ENCODE measurements at places on chromosomes 16 and 17.

DNA sequence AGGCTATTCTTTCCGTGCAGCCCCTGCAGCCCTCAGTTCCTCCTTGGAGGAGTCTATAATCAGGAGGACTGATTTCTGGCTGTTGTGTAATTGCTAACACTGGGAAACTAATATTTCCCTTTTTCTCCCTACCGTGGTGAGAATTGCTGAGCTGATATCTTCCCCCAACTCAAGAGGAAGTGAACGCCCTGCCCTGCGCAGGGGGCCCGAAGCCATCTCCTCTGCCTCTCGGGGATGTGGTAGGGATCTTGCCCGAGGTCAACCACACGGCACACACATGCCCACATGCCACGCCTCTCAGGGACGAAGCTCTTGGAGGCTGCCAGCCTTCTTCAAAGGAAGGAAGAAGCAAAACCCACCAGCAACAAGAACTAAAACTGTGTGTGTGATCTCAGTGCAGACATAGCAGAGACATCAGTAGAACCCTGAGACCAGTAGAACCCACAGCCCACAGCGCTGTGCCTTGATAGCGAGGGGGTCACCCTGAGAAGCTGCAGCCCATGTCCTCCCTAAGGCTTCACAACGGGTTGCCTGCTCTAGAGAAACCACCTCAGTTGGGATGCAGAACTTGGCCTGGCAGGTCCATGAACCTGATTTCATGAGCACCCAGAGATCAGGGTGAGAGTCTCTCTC lies 8.9 kb upstream of the ULK2 start:
- DNase-seq = no peak

- no peak for DNase-seq
These were observed 13.8 kb downstream of the C17orf50 start for GRCh38 chr17:35774499-35774898.

DNA sequence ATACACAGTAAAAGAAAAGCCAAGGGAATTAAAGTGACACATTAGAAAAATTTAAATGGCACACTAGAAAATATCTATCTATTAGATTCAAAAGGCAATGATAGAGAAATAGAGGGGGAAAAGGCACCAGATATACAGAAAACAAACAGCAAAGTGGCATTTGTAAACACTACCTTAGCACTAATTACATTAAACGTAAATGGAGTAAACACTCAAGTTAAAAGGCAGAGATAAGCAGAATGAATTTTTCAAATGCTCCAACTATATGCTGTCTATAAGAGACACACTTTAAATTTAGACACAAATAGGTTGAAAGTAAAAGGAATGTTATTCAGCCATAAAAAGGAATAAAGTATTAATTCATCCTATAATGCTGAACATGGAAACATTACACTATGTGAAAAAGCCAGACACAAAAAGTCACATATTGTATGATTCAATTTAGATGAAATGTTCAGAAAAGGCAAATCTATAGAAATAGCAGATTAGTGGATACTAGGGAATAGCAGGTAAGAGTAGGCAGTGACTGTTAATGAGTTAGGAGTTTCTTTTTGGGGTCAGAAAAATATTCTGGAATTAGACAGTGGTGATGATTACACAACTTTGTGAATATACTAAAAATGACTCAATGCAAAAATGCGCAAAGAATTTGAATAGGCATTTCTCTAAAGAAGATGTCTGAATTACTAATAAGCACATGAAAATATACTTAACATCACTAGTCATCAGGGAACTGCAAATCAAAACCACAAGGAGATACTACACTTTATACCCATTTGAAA lies 92.4 kb downstream of the BRIP1 start:
- DNase-seq = no peak

- DNase-seq = no peak
These were observed 28.5 kb upstream of the MEAK7 start for GRCh38 chr16:84532855-84533486.

DNA sequence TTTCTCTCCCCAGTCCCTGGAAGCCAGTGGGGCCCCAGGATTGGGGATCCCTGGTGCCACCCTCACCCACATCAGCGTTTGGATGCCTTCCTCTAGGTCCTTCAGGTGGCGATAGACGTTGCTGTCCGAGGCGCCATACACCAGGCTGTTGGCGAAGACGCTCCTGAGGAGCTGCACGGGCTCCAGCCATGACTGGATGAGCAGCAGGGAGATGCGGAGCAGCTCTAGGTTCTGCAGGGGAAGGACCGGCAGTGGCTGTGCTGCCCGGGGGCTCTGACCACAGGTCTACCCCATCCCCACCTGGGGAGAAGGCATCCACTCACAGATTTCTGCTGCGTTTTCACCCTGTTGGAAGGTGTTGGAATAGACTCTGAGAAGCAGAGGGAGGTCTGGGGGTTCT lies 1.0 kb downstream of the GH2 start:
- no peak for DNase-seq

GRCh38 chr16:88339930-88340754 lies 42.6 kb upstream of the ZNF469 start:
- no peak for DNase-seq

- no peak for DNase-seq
These were observed 12.9 kb downstream of the G6PC1 start for GRCh38 chr17:42913522-42913921.

DNA sequence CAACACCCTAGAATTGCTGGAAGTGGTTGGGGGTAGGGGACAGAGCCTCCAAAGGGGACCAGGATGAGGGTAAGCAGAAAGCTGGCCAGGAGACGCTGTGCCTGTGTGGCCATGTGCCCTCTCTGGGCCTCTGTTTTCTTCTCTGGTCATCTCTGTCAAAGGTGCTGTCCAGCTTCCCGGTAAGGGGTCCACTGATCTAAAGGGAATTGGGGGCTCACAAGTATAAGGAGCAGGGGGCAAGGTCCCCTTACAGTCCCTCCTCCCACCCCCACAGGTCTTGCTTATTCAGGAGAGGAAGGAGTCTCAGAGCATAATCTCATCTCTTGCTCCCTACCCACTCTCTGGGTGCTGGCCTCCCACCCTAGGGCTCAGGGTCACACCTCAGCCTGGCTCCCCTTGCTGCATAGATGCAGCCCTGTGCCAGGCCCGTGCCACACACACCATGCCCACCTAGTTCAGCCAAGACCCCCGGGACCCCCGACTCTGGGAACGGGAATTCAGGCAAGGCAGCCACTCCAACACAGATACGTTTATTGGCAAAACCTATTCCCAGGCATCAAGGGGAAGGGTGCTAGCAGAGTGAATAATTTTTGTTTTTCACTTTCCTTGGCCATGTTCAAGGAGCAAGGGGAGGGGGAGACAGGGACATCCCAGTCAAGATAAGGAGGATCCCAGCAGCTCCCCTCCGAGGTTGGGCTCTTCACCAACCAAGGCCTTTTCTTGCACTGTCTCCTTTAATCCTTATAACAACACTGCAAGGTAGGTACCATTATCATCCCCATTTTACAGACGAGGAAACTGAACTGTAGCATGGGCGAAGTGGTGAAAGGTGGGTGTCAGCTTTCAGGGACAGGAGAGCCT lies 19.8 kb downstream of the SLC4A1 start:
- DNase-seq = no peak

DNA sequence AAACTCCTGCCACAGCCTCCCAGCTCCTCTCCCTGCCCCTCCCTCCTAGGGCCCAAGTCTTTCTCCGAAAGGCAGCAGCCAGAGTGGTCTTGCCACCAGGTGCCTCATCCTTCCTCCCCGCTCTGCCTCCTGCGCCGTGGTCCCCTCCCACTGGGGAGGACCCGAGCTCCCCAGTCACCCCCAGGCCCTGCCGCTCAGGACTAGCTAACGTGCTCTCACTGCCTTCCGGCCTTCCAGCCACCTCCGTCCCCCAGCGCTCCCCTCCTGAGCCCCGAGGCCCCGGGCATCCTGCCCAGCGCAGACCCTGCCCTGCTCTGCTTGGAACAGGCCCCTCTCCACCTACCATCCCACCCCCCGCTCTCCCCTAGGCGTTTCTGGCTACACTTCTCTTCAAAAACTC lies 19.4 kb upstream of the COL1A1 start:
- no peak for DNase-seq

DNA sequence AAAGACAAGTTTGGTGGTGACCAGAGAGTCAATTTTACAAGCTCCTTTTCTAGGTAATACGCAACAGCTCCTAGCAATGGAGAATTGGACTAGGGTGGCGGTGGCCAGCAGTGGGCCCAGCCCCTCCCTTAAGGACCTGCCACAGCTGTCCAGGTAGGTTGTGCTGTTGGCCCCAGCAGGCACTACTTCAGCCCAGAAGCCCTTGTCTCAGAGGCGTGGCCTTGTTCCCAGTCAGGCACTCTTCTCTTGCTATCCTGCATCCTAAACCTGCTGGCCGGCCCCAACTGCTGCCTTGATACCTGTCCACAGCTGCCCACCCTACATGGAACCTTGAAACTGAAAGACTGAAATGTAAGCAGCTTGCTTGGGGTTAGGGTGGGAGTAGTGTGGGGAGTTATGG lies 989 bp upstream of the GALK1 start:
- no peak for DNase-seq

DNA sequence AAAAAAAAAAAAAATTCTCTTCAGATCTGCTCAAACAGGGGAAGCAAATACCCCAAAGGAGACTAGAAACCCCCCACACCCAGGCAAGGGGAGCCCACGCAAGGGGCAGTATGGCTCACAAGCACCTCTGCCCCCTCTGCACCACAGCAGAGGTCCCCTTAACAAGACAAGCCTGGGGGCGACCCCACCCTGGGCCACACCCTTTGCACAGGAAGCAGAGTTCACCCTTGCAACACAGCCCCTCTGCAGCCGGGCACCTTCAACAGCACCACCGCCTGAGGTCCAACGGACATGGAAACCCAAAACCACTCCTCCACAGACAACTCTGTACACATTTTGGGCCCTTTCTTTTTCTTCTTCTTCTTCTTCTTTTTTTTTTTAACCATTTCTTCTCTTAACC lies 12.8 kb downstream of the AXIN1 start:
- DNase-seq = no peak

DNA sequence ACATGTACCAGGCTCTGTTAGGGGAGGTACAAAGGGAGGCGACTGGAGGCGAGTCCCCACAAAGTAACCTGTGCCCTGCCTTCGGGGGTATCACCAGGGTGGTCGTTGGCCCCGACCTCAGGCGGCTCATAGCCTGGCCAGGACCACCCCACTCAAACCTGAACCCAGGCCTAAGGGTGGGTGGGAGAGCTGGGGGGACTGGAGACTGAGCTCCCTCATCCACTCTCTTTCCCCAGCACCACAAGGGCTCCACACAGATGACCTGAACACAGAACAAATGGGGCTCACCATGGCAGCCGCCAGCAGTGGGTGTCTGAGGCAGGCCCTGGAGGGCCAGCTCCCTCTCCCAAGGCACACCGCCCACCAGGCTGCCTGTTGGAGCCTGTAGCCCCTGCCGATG lies 120.6 kb upstream of the TNRC6C start:
- no peak for DNase-seq

DNA sequence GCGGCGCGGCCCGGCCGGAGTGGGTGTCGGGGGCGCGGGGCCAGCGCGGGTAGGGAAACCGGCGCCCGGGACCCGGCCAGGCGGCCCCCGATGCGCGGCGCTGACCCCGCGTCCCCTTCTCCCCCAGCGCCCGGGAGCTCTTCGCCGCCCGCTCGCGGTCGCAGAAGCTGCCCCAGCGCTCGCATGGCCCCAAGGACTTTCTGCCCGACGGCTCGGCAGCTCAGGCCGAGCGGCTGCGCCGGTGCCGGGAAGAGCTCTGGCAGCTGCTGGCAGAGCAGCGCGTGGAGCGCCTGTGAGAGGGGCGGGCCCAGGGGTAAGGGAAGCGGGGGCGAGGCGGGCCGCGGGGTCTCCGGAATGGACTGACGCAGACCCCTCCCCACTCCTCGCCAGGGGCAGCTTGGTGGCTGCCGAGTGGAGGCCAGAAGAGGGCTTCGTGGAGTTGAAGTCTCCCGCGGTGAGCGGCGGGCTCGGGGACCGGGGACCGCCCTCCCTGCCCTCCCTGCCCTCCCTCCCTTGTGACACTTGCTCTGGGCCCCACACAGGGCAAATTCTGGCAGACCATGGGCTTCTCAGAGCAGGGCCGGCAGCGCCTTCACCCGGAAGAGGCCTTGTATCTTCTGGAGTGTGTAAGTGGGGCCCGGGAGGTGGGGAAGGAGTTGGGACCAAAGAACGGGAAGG lies 430 bp downstream of the TSEN54 start:
- no peak for DNase-seq

GRCh38 chr17:67069603-67070136 lies 25.3 kb downstream of the CACNG1 start:
- DNase-seq = no peak

DNA sequence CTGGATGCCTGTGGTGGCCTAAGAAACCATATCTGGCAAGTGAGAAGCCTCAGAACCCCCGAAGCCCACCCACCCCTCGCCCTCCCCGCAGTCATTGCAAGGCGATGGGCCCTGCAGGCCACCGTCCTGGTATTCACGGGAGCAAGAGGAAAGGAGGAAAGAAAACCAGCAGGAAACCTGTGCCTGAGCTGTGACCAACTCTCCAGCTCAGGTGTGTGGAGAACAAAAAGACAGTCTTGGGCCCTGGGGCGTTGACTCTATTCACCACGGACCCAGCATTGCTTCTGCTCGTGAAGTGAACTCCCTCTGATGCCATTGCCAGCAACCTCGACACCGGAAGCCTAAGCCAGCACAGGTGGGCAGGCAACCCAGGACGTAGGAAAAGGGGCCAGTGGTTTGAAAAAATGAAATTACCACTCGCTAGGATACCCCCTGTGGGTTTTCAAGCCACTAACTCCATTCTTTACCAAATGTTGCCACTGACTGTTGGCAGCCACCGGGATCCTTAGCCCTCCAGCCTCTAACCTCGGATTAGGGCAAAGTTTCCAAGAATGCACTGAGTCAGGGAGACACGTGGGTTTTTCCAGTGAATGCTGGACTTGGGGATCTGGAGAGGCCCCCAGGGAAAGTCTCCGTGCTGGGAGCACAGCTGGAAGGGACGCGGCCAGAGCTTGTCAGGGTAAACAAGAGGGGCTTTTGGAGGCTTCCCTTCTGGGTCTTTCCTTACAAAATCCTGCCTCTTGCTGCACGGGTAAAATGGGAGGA lies 25.1 kb downstream of the FA2H start:
- DNase-seq = no peak

- no peak for DNase-seq
These were observed 517 bp downstream of the RUNDC1 start for GRCh38 chr17:42980766-42981397.

GRCh38 chr17:82534401-82534812 lies 14.9 kb downstream of the FOXK2 start:
- no peak for DNase-seq

DNA sequence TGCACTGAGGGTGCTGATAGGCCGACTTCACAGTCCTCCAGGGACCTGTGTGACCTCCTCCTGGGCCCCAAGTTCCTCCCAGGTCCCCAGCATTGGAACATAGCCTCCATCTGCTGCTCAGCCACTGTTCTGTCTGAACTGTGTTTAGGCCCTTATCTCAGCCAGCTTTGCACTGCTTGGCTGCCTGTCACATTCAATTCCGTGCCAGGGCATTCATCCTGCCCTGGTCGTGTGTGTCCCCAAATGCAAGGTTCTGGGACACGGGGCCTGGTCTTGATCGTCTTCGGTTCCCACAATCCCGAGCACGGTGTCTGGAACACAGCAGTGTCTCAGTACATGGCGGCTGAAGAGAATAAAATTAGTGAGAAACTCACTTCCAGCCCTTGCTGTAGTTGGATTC lies 69.9 kb upstream of the NFAT5 start:
- no peak for DNase-seq

GRCh38 chr17:77466140-77466539 lies 325.4 kb downstream of the SEC14L1 start:
- DNase-seq = no peak

All from NCI-H187 treated with DMSO at 0.1 percent for 48 hours (cell line).